B cell (primary cell): ENCODE measurements at places on chromosomes 7 and 10.

DNA sequence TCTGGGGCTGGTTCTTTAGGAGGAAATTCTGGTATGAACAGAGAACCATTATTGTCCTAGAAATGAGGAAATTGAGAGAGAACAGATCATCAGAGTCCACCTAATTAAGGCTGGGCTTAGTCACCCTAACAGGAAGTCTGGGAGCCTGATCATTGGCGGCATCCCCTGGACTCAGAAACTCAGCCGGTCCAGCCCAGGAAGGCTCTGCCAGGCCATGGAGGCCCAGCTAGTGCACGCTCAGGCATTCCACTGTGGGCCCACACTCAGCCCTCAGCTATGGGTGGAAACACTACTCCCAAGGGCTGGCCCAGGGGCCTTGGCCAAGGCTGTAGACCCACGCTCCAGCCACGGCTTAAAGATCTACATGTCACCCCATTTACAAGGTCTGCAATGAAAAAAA is 109.2 kb downstream of the PTPN20 start:
- no peak for DNase-seq

GRCh38 chr10:59880019-59880717 is 26.2 kb downstream of the CCDC6 start:
- no peak for DNase-seq

GRCh38 chr10:314871-315270 is 179.6 kb downstream of the ZMYND11 start:
- no peak for DNase-seq

GRCh38 chr10:20105931-20106330 is 289.7 kb downstream of the PLXDC2 start:
- no peak for DNase-seq

DNA sequence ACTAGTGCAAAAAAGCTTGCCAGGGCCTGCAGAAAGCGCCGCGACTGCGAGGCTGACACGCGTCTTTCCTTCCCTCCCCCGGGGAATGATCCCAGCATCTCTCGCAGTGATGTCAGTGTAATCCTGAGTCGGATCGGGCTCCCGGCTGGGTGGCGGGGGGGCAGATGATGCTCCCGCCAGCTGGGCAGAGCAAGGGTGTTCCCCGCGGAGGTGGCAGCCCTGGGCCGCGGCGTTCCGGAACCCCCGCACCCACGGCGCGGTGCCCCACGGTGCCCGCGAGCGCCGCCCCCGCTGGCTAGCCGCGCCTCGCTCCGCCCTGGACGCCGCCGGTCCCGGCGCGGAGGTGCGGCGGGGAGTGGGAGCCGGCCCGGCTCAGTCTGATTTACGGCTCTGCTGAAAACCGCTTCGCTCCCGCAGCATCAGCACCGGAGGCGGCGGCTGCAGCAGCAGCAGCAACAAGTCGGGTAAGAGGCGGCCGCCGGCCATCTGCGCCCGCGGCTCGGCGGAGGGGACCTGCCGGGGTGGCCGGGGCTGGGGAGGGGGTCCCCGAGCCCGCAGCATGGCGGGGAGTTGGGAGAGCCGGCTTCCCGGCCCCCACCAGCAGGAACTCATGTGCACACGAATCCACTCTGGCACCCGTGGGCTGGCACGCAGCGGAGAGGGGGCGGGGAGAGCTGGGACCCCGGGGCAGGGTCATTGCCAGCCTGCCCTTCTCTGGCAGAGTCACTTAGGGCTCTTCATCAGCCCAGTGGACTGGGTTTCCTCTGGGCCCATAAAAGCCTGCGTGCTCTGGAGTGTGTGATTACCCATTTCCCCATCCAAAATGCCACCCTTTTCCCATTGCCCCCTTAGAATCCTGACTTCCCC is at the start of gene ZNF365:
TSS of gene ZNF365 (plus strand) at position 375 of the 867 bp plus-strand sequence. CDS start 1,825 bp downstream, outside the sequence.
- DNase-seq: peak; percentile 57
